Pons (tissue), 1 donor: ENCODE measurements at places on chromosomes 11 and 22.

DNA sequence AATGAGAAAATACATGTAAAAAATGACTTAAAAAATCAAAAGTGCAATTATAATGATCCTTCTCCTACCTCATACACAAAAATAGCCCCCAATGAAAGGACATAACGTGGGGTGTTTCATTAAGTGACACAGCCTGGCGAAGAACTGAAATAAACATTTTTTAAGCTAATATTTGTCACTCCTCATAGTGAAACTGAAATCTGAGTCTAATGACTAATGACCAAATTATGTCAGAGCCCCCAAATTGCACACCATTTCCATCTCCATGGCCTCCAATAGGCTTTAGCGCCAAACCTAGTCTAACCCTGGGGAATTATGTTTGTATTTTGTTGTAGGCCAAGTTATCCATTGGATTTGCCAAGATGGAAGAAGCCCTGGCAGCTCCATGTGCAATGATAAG is 119.1 kb downstream of the WT1 start:
- no peak for DNase-seq

GRCh38 chr11:78354408-78355308 is 63.0 kb downstream of the GAB2 start:
- peak; percentile 43 for DNase-seq

DNA sequence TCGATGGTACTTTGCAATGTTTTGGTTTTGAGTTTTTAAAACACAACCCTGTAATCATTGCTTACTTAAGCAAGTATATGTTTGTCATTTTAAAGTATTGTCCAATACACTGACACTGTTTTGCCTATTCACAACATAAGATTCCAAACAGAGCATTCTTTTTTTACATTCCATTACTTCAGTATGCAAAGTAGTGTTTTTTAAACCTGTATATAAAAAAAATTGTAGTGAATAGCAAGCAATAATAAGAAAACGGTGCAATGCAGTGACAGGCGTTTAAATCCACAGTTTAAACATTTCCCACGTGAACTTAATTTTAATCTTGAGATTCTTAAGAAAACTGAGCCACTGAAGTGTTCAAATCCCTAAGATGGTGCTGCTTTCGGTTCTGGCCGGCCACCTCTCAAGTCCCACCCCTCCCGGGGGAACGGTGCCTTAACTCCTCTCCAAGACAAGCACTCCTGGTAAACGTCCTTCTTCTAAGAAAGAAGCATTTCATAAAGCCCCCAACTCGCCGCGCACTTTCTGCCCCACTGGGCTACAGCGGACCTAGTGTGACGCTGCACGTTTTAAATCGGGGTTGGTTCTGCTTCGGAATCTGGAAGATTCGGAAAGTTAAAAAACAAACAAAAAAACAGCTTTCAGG is 2.9 kb downstream of the PGR start:
- no peak for DNase-seq

- no peak for DNase-seq
These were observed 17.0 kb downstream of the PTPRJ start for GRCh38 chr11:47997063-47998053.

GRCh38 chr11:108751444-108751843 is 86.6 kb downstream of the DDX10 start:
- DNase-seq, result no peak

DNA sequence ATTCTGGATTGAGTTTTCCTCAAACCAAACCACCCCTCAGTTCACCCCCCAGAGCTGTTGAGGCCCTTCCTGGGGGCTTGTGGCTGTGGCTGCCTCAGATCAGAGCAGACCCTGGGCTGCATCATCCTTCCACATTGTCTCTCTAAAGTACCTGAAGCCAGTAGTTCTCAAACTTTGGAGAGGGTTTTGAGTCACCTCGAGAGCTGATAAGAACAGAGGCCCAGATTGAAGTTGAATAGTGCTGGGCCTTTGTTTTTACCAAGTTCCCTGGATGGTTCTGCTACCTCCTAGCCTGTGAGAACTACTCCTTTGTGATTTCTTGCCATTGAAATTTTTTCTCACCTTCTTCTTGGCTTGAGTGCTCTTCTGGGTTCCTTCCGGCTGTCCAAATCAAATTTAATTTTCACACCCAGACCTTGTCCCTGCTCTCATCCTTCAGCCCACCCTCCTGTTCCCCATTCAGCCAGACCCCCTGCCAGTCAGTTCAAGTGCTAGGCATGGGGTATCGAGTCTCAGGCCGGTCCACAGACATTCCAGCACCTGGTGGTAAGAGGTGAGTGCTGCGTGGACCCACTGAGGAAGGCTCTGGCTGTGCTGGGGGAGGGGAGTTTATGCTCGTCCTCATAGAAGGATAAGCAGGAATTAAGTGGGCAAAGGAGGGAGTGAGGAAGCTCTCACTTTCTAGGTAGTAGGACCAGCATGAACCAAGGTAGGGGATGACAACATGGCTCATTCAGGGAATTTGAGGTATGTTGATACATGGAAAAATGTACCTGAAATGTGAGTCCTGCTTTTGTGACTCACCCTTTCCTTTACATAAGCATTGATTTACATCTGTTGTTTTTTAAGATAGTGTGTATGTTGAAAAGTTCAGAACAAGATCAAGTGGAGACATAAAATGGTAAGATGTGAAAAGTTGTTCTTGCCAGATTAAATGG is 116.5 kb downstream of the PTPRJ start:
- no peak for DNase-seq

GRCh38 chr11:27873664-27874063 is 173.4 kb upstream of the BDNF start:
- DNase-seq, result no peak

- DNase-seq, result no peak
These were observed 50.8 kb upstream of the ELF5 start for GRCh38 chr11:34564406-34564805.
